ENCODE measurements at places on chromosomes 2 and 18.

GRCh38 chr2:873651-874580 is 76.7 kb upstream of the SNTG2 start:
- H3K4me3 ChIP-seq, result no peak overlapping the region
- DNase-seq, result no peak
- no peaks in the 10 kb centered on the region for H3K36me3 ChIP-seq
- H3K27ac ChIP-seq, result no peak overlapping the region
- no peaks in the 10 kb centered on the region for H3K4me1 ChIP-seq
- no peaks in the 10 kb centered on the region for H3K27me3 ChIP-seq

DNA sequence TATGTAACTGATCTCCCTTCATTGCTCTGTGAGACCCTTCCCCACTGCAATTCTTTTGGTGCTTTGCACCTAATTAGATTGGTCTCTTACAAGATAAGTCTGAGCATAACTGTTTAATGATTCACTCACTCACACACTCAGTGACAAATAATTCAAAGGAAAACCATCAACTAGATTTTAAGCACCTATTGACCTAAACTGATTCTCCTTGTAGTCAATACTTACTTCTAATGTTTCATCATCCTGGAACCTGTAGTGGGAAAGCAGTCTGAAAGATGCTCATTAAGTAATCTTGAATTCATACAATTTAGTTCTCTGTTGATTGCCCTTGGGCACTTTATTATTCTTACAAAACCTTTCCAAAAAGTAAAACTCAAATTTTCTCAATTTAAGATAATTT is 74.3 kb upstream of the COL5A2 start:
- no peaks in the 10 kb centered on the region for H3K36me3 ChIP-seq
- H3K27ac ChIP-seq, result no peak overlapping the region
- H3K4me1 ChIP-seq, result no peaks in the 10 kb centered on the region
- no peak overlapping the region for H3K4me3 ChIP-seq
- no peak for DNase-seq

DNA sequence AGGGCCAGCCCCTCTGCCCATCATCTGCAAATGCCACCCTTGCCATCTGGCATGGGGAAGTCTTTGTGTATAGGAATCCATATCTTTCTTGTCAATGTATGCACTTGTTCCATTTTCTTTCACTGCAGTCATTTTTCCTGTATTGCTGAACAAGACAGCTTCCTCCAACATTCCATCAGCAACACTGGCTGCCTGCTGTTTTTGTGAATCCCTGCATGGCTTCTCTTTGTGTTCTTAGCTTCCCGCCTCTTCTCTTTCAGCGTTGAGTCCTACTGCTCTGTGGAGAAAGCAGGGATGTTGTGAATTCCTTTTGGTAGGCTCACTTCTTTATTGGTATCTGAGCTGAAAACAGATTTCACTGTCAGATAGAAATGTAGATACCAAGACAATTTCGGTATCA is 150.0 kb downstream of the LPIN1 start:
- H3K27ac ChIP-seq, result no peak overlapping the region
- no peak for DNase-seq
- H3K36me3 ChIP-seq, result no peaks in the 10 kb centered on the region
- no peak overlapping the region for H3K4me3 ChIP-seq
- H3K27me3 ChIP-seq, result no peaks in the 10 kb centered on the region

DNA sequence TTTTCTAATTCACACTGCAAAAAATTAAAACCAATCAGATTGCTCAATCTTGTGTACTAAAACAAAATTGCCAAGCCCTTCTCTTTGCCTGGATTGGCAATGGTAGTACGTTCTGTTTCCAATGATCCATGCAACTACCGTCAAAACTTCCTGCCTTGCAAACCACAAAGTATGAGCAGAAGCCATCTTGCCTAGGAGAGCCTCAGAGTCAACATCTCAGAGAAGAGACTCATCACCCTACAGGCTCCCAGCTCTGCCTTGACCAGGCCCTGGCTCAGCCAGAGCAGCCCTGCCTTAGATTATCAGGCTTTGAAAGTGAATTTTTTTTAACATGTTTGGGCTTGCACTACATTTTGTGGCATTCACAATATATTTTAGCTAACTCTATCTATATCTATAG is 574.1 kb downstream of the SATB2 start:
- no peak for DNase-seq
- no peaks in the 10 kb centered on the region for H3K36me3 ChIP-seq
- no peaks in the 10 kb centered on the region for H3K4me1 ChIP-seq
- H3K27ac ChIP-seq, result no peak overlapping the region
- no peak overlapping the region for H3K4me3 ChIP-seq
- H3K27me3 ChIP-seq, result no peaks in the 10 kb centered on the region

GRCh38 chr18:75124551-75124950 is 84.4 kb downstream of the PTGR3 start:
- no peak for DNase-seq
- no peak overlapping the region for H3K27ac ChIP-seq
- peaks cover 3% of the 10 kb centered on the region for H3K4me1 ChIP-seq
- no peaks in the 10 kb centered on the region for H3K36me3 ChIP-seq
- no peak overlapping the region for H3K4me3 ChIP-seq

DNA sequence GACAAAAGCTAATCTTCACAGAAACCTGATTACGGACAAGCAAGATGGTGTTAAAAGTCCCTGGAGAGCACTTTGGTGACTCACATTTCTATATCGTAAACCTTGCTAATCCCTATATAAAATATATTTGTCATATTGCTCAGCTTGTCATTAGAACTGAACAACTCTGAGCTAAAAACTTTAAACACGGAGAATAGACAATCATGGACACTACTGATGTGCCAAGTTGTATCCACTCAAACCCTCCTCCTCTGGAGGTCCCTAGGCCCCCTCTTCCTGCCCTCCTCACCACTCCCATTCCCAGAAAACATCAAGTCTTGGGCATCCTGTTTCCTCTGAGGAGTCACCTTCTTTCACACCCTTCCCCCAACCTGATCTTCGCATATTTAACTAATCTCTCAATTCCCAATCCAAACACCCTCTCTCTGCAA is 138.7 kb upstream of the PID1 start:
- no peak overlapping the region for H3K4me3 ChIP-seq
- H3K36me3 ChIP-seq, result no peaks in the 10 kb centered on the region
- H3K27me3 ChIP-seq, result no peaks in the 10 kb centered on the region
- DNase-seq, result no peak
- H3K27ac ChIP-seq, result no peak overlapping the region

- no peaks in the 10 kb centered on the region for H3K4me1 ChIP-seq
- no peak overlapping the region for H3K4me3 ChIP-seq
- H3K27ac ChIP-seq, result no peak overlapping the region
- H3K36me3 ChIP-seq, result no peaks in the 10 kb centered on the region
- no peaks in the 10 kb centered on the region for H3K27me3 ChIP-seq
- DNase-seq, result no peak
Observed at GRCh38 chr2:121118951-121119350, 166.1 kb downstream of the TFCP2L1 start.
